Brain (organoid and tissue), 16 donors: ENCODE measurements at places on chromosomes 1 and 21. TPM values are rescaled to one million over a fixed set of nuclear protein-coding genes. Genes with fewer than 3 reads are reported as not detected.

CFHR1 gene
- polyA plus RNA-seq: not detected

SIM2 gene
- polyA plus RNA-seq: 0.34 TPM

DPT gene
- polyA plus RNA-seq: not detected

CNKSR1 gene
- polyA plus RNA-seq: 0.70 TPM

TNNT2 gene
- polyA plus RNA-seq: 11.5 TPM

ANGPTL3 gene
- polyA plus RNA-seq: not detected

CA6 gene
- polyA plus RNA-seq: not detected

AMY1A gene
- not detected for polyA plus RNA-seq

KRTAP13-1 gene
- polyA plus RNA-seq: not detected

TNFSF4 gene
- polyA plus RNA-seq: 0.73 TPM

SPTA1 gene
- not detected for polyA plus RNA-seq

KRTAP10-12 gene
- polyA plus RNA-seq: not detected

CEP350 gene
- polyA plus RNA-seq: 4.9 TPM
